Omental fat pad (tissue), 4 donors: ENCODE measurements at places on chromosomes 2 and 18. TPM values are rescaled to one million over a fixed set of nuclear protein-coding genes. Genes with fewer than 3 reads are reported as not detected.

GRCh38 chr2:9336576-9337314 lies 86.6 kb downstream of the ITGB1BP1 start:
- peak; percentile 69 for DNase-seq

DNA sequence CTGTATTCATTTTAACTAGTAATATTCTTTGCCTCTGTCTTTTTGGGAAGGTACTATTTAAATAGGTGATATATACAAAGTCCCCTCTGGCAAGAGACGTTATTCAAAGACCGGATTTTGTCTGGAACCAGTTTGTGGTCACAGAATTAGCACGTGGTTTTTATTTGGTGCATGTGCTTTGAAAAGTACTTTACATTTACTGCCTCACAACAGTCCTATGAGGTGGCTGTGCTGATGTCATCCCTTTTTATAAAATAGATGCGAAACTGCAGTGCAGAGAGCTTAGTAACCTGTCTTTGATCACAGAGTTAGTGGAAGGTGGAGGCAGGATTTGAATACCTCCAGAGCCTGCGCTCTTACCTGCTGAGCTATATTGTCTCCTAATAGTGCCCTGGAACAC lies 4.0 kb downstream of the LPIN1 start:
- DNase-seq: no peak

DNA sequence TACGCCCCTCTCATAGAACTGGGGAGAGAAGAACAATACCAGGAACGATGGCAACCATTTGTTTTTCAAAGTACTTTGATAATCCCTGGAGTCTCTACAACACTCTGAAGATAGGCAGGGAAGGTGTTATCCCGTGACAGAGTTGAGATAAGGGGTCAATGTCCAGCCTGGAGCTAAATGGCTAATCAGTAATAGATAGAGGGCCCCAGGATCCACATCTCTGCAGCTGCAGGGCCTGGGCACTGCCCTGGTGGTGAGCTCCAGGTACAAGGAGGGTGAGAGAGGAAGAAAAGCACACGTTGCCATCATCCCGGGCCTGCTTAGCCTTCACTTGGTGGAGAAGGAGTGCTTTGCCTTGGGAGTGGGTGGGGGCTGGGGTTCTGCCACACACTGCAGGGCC lies 260.6 kb downstream of the PRKCE start:
- DNase-seq: no peak

GRCh38 chr2:239858179-239858578 lies 167.0 kb downstream of the NDUFA10 start:
- DNase-seq: no peak

DNA sequence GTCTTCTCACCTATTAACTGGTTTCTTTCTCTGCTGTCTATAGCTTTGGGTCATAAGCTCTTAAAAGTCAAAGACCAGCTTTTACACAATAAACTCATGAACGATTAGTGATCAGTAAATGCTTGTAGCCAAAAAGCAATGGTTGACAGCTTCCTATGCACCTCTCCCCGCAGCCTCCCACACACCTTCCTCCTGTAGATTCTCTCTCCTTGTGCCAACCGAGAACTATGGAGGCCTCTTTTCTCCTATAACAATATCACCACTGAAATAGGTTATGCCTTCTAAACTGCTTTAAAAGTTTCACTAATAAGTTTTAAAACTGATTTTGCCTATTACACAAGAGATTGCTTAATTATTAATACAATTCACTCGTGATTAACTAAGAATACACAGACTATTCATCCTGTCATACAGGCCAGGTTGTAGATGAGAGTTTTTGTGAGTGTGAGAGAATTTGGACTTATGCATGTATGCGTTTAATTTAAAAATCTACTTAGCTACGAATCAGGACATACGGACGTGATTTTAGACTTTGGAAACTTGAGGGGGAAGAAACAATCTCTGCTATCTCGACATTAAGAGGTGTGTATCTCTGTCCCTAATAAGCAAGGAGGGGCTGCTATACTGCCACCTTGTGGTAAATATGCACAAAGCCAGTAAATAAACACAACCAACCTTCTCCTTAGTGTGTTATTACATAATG lies 229.1 kb upstream of the RBBP8 start:
- DNase-seq: no peak

TDRD15 gene
- not detected for total RNA-seq

ITGB1BP1 gene
- 171 TPM for total RNA-seq

DNA sequence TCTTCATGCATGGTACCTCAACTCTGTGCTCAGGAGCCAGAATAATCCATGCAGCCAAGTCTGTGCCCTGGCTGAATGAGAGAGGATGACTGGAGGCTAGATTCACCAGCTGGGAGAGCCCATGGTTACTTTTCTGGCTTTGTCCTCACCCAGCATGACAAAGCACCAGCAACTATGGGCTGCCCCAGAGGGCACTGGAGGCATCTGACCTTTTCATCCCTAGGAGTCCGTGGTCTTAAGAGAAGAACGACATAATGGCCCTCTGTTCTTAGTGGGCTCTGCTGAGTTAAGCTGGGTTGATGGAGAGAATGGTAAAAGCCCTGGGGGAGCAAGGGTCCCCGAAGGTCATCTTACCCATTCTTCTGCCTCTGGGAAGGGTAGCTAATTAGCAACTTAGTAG lies 54.6 kb upstream of the TNP1 start:
- no peak for DNase-seq

REEP1 gene
- total RNA-seq: 4.1 TPM

DNA sequence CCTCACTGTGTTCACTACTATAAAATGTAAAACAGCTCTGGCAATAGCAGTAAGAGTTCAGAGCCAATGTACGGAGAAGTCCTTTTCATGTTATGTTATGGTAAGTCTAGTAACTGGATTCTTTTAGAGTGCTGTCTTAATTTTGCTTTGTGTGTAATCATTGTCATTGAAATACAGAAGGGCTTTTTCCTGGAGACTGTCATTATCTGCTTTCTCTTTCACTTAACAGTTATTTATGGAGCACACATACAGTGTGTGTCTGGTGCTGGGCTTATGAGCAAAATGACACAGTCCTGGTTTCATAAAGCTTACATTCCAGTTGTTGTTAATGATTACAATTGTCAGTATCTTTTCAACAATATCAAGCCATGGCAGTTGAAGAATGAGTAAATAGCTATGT lies 95.5 kb downstream of the CCDC102B start:
- DNase-seq: no peak

- no peak for DNase-seq
These were observed 18.5 kb upstream of the SEMA4C start for GRCh38 chr2:96888072-96889011.

DNA sequence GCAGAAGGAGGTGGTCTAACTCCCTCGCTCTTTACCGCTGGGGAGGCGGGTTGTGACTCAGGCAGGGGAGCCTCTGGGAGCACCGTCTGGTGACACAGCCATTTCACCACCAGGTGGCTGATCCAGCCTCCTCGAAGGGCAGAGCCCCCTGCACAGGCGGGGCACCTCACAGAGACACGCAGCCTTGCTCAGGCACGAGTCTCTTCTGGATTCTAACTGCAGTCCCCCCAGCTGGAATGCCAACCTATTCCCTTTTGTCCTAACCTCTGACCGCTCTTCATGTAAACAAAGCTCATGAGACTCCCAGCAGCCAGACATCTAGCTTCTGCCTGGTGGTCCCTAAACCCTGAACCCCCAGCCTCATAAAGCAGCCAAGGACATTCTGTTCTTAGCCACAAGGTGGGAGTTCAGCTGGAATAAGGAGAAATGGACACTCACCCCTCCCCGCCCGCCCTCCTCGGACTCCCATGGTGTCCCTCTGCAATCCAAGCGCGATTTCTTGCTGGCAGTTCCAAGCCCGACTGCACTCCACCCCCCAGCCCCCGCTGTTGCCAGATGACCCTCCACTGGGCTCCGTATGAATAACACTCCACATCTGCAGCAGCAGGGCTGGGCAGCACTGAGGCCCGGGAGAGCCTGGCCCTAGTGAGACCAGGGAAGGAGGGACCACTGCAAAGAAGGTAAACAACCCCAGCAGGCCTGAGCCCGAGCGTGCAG lies 84.3 kb downstream of the TNS1 start:
- DNase-seq: no peak

ELOA2 gene
- total RNA-seq: not detected

DNA sequence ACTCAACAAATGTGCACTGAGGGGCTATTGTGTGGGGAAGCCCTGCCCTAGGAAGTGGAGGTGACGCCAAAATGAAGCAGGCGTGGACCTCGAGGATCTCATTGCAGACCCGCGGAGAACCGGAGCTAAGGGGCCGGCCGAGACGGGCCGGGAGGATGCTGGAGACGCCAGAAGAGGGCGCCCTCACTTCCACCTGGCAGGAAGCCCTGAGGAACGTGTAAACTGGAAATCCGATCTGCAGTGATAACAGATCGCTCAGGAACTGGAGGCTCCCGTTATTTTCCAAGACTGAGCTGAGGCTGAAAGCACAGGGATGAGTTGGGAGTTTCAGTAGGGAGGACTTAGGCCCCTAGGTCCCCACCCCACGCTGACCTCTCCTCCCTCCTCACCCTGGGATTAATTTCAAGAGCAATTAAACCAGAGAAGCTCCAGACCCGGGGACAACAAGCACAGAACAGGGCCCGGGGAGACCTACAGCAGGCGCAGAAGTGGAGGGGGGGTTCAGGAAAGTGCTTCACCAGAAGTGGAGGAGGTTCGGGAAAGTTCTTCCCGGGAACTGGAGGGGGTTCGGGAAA lies 7.7 kb upstream of the COL6A3 start:
- peak; percentile 59 for DNase-seq

DNA sequence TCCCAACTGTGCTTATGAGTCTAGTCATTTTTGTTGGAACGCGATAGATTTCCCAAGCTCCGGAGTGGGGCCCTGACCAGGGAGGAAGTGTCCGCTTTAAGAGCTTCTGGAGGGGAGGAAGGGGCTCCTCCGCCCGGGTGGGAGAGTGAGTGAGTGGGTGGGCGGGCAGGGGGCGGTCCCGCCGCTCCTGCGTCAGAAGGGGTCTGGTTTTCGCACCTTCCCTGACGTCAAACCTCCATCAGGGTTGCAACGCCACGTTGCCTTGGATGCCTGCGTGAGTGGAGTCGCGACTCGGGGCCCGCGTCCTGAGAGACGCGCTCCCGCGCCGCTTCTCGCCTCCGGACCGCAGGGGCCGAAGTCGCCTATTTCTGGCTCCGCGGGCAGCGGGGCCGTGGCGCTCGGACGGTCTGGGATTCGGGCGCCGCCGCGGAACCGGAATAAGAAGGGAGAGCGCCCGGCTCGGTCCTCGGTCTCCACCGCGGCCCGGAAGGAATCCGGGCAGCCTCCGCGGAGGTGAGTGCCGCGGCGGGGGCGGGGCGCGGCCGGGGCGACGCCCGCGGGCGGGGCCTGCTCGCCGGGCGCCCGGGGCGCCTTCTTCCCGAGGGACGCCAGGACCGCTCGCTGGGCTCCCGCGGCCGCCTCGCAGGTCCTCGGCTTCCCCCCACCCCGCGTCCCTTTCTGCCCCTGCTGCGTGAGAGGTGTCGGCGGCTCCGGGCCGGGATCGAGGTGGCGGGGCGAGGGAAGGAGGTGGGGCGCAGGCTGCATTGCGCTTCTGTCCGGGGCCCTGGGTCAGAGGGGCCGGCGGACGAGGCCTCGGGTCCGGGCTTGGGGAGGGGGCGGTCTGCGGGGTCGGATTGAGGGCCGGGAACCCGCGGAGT lies at the start of gene ZDBF2:
TSS of gene ZDBF2 (plus strand) at position 230 of the 878 bp plus-strand sequence. CDS start 7,187 bp downstream, outside the sequence.
- no peak for DNase-seq

GRCh38 chr2:69570474-69570873 lies 73.1 kb downstream of the AAK1 start:
- DNase-seq: no peak

HNMT gene
- total RNA-seq: 80.3 TPM

DNA sequence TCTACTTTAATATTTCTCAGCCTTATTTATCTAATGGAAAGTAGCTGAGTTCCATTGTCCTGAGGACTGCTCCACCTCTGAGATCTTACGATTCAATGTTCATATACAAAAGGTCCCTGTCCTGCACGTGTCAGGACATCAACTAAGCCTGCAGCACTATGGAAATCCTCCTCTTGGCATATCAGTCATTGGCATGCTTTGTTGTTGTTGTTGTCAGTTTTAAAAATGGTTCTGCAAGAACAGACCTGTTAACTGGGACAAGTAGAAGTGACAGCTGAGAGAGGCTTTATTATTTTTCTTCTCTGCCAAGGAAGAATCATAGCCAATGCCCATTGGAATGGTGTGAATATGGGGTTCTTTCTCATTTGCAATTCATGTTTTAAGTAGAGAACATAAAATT lies 450.1 kb upstream of the PKDCC start:
- no peak for DNase-seq

DNA sequence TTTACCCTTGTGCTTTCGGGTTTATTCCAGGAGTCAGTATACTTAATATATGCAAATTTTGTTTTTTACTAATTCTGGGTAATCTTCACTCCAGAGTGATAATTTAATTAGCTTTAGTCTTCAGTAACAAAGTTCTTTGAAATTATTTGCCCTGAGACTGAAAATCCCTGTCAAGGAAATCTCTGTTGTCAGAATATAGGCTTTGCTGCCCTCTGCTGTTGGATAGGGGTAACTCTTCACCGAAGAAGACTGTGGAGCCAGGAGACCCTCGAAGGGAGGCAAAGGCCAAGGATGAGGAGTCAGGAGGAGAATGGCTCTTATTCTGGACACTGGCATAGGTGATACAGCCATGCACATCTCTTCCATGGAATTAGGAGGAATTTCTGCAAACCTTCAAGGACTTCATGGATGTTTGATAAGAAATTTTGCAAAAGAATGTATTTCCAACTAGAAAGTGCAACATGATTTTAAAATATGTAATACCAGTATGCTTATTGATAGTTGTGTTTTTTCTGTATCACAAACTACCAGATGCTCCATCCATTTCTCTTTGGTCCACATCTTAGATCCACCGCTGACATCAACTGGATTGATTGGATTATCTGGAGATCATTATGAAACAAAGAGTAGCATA lies 182.3 kb downstream of the RDH14 start:
- no peak for DNase-seq

DNA sequence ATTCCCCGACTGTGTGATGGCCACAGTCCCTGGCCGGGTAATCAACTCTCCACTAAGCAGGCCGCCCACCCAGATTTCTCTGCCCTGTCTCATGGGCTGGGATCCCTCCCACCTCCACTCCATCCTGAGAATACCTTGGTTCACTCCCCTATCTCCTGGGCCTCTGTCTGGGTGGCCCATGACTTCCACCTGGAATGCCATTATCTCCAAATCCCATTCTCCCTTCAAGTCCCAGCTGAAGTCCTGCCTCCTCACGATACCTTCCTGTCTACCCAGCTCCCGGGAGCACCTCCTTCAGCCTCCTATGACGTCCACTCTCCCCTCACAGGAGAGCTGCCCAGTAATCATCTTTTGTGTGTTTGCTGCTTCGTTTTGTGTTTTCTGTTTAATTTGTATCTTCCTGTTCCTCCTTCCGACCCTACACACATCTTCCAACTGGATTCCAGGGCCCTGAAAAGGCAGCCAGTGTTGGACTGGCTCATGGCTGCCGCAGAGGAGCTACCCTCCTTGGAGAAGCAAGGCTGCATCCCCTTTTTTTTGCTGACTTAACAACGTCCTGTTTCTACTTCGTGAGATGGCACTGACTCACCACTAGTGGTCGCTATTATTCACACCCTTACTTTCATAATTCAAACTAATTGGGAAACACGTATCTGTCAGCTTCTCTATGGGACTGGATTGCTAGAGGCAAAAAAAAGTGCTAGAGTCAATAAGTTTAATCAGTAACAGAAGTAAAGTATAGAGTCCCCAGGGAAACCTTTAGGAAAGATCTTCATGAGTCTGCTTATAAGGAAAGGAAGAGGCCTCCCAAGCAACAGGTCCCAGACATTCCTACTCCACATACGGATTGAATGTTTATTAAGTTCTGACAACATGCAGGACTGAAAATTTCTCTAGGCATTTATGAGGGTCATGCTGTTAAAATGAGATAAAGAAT lies 171.9 kb upstream of the GATA6 start:
- no peak for DNase-seq

SPATA3 gene
- total RNA-seq: not detected

ARL4C gene
- total RNA-seq: 13.7 TPM

LAMA1 gene
- 2.2 TPM for total RNA-seq
